ENCODE measurements at places on chromosomes 2 and 18.

DNA sequence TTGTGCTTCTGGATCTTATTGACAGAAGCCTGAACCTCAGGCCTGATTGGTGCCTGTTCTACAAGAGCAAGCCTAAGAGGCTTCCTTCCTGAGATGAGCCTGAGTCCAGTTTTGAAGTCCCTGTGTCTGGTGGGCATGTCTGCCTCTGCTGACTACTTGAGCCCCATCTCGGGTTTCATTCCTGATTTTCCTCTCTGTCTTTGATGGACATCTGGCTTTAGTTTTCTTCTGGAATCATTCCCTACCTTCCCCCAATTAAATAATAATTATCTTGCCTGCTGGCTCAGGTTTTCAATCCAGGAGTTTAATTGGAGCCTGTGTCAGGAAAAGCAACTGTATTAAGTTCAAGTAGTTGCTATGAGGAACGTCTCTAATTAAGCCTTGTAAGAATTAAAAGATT, 135.5 kb upstream of the MC4R start:
- no peak for DNase-seq

DNA sequence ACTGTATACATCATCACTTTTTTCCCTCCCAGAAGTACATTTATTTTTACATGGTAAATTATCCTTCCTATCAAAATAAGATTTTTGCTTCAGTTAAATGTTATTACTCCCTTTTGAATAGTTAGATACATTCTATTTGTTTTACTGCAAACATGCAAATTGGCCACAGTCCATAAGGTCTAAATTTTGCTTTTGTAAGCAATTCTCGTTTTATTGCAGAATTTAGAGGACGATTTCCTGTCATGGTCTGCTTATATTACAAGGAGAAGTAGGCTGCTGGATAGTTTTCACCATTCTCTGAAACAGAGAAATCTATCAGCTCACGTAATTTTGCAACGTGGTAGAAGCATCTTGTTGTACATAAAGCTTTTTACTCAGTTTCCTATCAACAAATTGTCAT, 1632.5 kb downstream of the LRP1B start:
- DNase-seq: no peak

DNA sequence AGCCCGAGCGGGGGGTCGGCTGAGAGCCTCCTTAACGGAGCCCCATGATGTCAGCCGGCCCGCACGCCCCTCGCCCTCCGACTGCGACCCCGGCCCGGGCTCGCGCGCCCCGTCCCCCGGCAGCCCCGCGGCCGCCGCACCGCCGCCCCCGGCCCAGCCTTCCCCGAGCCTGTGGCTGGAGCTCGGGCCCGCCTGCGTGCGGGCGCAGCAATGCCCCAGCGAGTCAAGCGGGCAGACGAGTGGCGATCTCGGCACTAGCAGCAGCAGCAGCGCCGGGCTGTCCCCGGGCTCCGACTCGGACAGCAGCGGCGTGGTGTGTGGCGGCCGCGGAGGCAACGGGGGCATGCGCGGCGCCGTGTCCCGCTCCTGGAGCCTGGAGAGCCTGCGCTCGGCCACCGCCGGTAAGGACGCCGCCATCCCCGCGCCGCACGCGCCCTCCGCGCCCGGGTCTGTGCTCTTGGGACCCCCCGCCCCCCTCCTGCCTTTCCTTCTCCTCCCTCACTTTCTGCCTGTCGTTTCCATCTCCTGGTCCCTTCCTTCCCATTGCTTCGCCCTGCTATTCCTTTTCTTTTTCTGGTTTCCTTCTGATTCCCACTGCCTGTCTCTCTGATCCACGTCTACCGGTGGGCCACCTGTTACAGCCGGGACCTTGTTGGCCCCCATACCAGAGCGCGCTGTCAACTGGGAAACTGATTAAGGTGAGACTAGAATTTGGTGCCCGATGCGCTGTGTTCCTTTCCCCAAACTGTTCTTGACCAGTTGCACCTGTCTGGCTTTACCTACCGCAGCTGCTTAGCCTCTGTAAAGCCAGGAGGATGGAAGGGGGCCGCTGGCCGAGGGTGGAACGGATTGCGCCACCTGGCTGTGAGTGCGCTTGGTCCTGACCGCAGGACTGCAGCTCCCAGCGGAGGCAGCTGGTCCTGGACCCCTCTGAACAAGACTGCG, 127.4 kb downstream of the ARHGEF4 start:
- no peak for DNase-seq

GRCh38 chr2:15200581-15200980, 360.6 kb downstream of the NBAS start:
- no peak for DNase-seq

GRCh38 chr2:156023229-156023869, 309.2 kb downstream of the NR4A2 start:
- DNase-seq: no peak

DNA sequence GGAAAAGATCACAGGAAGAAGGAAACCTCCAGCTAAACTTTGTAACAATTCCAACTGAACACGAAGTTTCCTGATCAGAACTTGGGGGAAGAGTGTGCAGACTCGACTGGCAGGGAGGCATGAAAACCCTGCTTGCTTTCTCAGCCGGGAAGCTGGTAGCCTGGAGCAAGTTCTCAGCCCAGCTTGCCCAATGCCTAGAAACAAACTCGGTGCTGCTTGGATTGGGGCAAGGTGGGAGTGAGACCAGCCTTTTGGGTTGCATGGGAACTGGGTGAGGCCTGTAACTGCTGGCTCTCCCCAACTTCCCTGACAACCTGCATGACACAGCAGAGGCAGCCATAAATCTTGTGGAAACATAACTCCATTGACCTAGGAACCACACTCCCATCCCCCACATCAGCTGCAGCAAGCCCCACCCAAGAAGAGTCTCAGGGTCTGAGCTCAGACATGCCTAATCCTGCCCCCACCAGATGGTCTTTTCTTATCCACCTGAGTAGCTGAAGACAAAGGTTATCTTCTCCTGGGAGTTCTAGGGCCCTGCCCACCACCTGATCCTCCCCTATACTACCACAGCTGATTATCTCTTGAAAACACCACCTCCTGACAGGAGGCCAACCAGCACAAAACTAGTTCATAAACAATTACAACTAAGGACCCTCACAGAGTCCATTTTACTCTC, 1859.7 kb upstream of the CELF4 start:
- no peak for DNase-seq

GRCh38 chr2:216827073-216827720, 32.7 kb downstream of the TNP1 start:
- DNase-seq: peak; percentile 1

DNA sequence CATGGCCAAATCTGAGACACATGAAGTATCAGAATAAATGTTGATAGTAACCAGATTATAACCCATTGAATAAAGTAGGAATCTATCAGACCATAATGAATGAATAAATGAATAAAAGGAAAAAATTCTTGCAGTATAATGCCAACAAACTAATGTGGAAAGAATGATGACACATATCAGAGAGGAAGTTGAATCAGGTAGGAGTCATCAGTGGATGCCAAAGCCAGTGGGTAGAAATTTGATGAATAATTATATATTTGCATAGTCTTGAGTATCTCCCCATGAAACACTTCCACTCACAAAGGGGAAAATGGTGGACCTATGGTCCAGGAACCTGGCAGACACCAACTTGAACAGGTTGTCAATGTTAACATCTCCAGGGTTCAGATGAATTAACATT, 68.6 kb downstream of the GALNT3 start:
- DNase-seq: peak; percentile 56

DNA sequence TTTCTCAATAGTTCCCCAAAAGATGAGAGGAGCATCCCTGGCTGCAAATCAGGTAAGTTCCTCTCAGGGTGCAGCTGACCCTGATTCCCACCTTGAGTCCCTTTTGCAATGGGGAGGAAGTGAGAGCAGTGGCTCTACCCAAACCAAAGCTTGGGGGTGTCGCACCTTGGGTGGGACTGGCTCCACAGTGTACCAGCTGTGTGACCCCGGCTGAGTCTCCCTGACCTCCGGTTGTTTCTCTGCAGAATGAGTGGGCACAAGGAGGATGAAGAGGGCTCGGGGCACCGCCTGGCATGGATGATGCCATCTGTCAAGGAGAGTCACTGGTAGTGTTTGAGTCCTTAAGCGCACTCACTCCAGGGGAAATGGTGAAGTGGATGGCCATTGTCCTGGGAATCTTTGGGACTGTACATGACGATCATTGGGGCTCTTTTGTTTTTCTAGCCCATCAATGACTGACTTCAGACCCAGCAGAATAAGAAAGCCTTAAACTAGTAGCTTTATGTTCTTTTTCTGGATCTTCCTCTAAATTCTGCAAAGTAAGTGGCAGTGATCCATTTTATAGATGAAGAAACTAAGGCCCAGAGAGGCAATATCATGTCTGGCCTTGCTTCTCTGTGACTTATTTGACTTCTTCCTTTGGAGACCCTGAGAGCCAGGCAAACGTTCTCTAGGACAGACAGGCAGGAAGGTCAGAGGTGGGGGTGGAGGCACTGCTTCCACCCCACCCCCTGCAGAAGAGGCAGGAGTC, 106.3 kb upstream of the ST3GAL5 start:
- no peak for DNase-seq

GRCh38 chr2:186099826-186100225, 361.2 kb downstream of the FSIP2 start:
- no peak for DNase-seq
